ENCODE measurements at places on chromosomes 4 and X.

- no peak for DNase-seq
Measured at GRCh38 chrX:40329616-40330015, 231.9 kb upstream of the BCOR start.

- DNase-seq = no peak
Measured at GRCh38 chrX:38452603-38453002, 100.2 kb downstream of the OTC start.

DNA sequence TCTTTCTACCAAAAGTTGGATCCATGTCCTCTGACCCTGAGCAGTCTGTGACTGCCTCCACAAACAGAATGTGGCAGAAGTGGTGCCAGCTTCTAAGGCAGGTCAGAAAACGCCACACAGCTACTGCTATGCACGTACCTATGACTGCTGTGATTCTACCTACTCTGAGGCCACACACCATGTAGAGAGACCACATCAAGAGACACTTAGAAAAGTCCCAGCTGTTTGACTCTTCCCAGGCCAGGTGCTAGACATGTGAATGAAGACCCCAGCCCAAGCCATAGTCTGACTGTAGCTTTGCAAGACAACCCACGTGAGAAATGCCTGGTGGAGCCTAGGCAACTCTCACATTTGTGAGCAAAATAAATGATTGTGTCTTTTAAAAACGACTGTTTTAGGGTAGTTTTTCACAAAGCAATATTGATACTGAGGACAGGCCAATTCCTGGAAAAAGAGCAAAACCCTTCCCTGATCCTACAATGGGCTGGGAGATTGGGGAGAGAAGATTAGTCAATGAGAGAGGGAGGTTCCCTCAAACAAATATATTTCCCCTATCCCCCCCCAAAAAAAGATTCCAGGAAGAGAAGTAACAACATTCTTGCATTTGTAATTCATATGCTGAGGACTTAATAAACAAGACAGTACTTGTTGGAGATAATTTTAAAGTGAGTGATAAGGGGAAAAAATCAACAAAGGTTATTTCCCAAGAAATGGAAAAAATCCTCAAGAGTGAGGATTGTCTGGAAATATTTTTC lies 33.3 kb downstream of the FRYL start:
- no peak for DNase-seq

DNA sequence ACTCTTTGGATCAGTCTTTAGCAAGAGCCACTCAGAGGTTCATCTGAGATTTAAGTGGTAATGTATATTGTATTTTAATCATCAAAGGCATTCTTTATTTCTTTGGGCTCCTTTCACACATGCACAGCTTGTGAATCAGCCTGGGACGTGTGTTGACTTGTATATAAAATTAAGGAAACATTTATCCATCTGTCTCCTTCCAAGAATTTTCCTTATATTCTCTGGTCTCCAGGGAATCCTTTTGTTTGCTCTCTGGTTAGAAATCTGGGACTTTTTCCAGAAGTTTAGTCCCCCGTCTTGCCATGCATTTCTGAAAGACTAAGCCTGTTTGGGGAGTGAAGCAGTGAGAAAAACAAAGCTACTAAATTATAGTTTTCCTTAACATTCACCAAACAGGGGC lies 212.3 kb downstream of the DCAF12L2 start:
- DNase-seq = no peak

DNA sequence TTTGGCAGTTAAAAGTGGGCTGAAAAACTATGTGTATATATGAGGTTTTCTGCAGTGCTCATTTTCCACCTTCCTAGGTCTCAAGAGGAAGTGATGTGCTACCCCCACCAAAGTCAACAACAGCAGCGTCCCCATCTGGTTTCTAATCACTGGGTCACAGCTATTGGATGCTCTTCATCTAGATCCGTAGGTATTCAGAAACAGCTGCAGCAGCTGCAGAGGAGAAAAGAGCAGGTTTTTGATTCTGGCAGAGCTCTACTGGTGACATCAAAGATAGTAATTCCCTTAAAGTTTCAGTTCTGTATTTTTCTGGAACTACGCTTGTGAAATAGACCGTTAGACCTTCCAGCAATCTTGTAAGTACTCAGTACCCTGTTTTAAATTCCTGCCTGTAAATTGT lies 5.8 kb upstream of the GUCY2F start:
- no peak for DNase-seq

DNA sequence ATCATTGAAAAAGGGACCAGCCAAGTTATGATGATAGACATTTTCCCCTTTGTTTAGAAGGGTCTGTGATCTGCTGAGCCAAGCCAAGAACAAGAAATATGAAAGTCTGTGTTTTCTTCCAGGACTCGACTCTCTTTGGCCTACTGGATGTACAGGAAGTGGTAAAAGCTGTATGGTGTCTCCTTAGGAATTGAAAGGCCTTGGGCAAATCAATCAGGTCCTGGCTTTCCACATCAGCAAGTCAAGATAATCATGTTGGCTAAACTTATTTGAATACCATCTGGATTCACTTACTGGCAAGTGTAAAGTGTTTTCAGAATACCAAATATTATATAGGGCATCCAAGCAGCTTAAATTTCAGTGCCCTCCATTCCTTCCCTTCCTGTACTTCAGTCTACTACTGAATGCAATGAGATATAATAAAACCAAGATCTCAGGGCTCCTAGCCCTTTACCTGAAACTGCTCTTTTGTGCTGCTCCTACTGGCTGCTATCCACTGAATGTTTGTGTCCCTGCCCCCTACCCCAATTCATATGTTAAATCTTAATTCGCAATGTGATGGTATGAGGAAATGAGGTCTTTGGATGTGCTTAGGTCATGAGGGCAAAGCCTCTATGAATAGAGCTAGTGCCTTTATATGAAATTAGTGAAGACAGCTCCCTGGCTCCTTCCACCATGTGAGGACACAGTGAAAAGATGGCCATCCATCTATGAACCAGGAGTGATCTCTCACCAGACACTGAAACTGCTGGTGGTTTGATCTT lies 578.0 kb downstream of the SPRY1 start:
- no peak for DNase-seq
